NCI-H510A treated with DMSO at 0.1 percent for 48 hours (cell line): ENCODE measurements at places on chromosomes 2 and 18.

GRCh38 chr2:146659976-146660375 lies 1184.9 kb upstream of the ACVR2A start:
- DNase-seq, result no peak

GRCh38 chr2:104853534-104854497 lies at the start of gene POU3F3:
Gene POU3F3, plus strand, starts transcription at chr2:104854115. Its CDS starts 1,396 bp downstream, at chr2:104855511.
- DNase-seq, result peak; percentile 93

- no peak for DNase-seq
Measured at GRCh38 chr2:105257981-105258380, 16.4 kb downstream of the GPR45 start.

GRCh38 chr2:12895017-12895416 lies 178.3 kb downstream of the TRIB2 start:
- DNase-seq, result no peak

- no peak for DNase-seq
Measured at GRCh38 chr2:122706757-122707223, 951.3 kb downstream of the TSN start.

- no peak for DNase-seq
Measured at GRCh38 chr18:10308154-10308553, 146.3 kb upstream of the APCDD1 start.

GRCh38 chr18:59810183-59810582 lies 89.6 kb upstream of the PMAIP1 start:
- DNase-seq, result no peak

- no peak for DNase-seq
Measured at GRCh38 chr18:62852851-62853250, 137.5 kb downstream of the PHLPP1 start.

DNA sequence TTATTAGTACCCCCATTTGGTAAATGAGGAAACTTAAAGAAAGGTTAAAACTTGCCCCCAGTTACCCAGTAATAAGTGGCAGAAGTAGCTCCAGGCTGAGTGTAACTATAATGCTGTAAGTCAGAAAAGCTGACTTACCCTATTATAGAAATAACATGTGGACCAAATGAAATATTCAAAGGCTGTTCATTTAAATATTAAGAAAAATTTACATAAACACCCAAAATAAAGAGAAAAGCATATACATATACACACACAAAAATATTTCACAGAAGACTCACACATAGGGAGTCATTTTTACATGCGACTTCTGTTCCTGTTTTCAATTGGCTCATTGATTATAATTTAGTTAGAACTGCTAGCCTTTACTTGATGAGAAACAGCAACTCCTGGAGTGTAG lies 189.1 kb downstream of the NBAS start:
- DNase-seq, result no peak

GRCh38 chr2:6906165-6906741 lies 11.0 kb upstream of the RNF144A start:
- no peak for DNase-seq

DNA sequence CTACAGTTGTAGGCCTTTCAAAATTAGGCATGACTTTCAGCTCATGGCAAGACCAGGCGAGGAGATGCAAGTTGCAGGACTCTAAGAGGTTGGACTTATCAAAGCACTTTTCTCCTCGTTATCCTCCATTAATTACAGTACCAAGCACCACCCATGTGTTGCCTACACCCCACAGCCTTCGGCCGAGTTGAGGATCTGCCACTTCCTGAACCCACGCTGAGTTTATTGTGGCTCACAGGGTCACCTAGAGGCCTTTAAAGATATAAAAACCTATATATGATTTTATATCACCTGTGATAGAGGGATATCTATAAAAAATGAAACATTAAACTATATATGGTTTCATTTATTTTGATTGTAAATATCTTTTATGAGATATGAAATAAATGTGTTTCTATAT lies 2.6 kb downstream of the UGT1A10 start:
- no peak for DNase-seq

DNA sequence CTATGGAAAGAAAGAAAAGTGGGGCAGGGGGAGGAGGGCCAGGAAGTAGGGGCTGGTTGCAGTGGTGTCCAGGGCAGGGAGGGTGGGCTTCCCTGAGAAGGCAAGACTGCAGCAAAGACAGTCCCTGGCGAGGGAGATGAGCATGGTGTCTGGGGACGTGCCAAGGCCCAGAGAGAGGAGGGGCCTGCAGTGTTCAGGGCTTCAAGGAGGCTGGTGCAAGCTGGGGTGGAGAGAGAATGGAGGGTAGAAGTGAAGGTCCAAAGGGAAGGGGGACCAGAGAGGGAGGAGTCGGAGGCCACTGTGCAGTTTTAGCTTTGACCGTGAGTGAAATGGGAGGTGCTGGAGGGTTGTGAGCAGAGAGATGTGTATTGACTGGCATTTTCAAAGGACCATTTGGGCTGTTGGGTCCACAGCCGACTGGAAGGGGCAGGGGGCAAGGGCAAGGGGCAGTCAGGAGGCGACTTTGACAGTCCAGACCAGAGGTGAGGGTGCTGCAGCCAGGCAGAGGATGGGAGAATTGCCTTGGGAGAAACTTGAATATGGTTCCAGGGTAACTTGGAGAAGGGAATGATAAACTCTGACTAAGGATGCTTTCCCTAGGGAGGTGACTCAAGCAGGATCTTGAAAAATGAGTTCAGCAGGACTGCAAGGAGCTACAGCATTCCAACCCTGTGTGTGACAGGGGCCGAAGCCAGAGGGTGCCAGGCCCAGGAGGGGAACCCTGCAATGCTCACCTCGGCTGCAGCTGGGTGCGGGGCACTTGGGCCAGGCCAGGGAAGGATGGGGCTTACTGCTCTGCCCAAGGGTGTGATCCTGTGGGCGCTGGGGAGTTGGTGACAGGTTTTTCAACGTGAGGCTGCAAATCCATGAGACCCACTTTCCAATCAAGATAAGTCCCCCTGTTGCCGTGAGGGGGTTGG lies 177.1 kb upstream of the HAAO start:
- no peak for DNase-seq
